Caudate nucleus (tissue), 63 donors: ENCODE measurements at places on chromosomes 2 and 18.
A peak's percentile ranks its signal among the peaks of the same experiment; 100 is the strongest.

DNA sequence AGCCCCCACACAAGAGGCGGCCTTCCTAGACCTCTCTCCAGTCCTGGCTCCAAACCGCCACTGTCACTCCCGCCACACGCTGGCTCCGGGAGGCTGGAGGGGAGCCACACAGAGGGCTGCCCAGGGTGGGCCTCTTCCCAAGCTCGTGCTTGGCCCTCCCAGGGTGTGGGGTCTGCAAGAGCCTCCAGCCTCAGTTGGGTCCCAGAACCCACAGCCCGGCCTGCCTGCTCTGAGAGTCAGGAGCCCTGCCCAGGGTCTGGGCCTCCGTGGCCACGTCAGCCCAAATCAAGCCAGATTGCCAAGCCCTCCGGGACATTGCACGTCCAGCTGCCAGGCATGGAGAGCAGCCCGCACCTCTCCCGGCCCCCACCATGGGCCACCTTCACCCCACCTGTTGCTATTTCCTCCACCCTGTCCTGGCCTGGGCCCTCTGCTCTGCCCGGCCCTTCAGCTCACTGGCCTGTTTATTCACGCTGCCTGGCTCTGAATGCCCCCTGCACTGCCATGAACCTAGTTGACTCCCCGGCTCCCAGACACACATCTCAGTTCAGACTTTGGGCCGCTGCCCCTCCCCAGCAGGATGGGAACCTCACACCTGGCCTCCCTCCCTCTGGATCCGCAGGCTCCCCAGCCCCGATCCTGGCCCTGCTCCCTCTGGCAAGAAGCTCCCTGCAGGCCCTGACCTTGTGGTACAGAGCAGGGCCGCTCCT is 61.0 kb downstream of the BIN1 start:
- DNase-seq = no peak

GRCh38 chr18:13039806-13040205 is 48.6 kb downstream of the CEP192 start:
- DNase-seq = no peak

- DNase-seq = peak; percentile 69
These were observed 4.3 kb downstream of the IGFBP5 start for GRCh38 chr2:216690853-216691741.

DNA sequence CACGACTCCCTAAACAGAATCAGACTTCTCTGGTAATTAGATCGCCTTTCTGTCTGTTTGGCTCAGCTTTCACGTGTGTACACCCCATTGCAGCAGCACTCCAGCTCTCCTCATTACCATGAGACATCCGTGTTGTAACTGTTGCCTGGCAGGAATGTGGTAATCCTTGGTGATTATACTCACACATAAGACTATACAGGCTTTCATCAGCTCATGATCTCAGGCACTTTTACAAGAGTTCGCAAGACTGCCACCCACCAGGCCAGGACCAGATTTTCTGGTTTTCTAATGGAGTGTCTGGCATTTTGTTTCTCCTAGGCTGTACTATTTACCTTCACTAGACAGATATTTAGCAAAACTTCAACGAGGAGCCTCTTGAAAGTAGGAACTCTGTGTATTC is 50.2 kb downstream of the ACVR1 start:
- no peak for DNase-seq

- no peak for DNase-seq
These were observed 136.3 kb downstream of the RPIA start for GRCh38 chr2:88827821-88828220.

GRCh38 chr18:23207191-23207955 is 72.1 kb downstream of the CABLES1 start:
- no peak for DNase-seq
